ENCODE measurements at places on chromosomes 13 and 19.

- no peak for DNase-seq
Measured at GRCh38 chr13:106467427-106468122, 67.9 kb downstream of the EFNB2 start.

DNA sequence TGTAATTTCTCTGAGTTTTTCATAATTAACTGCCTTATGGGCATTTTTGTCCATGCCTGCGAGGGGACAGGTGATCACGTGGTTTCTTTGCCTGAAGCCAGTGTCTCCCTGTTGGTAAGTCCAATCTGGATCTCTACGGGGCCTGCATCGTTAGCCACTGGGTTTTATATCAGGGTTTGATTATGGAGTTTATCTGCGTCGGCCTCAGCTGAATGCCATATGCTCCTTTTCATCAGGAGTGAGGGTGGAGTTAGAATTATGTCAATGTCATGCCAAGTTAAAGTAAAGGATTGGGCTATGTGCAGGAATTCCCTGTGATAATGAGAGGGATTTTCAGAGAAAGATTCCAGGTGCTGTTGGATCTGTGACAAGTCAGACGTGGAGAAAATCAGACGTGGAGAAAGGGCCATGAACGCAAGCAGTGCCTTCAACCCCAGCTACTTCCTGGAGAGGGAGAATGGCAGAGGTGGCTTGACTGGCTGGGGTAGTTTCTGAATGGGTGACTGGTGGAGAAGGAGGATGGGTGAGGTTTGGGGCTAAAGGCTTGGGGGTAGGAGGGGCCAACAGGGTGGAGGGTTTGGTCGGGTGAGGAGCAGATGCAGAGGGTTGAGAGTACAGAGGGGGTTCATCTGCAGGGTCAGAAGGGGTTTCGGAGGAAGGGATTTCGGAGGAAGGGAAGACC lies 24.3 kb downstream of the TMEM255B start:
- DNase-seq: no peak

DNA sequence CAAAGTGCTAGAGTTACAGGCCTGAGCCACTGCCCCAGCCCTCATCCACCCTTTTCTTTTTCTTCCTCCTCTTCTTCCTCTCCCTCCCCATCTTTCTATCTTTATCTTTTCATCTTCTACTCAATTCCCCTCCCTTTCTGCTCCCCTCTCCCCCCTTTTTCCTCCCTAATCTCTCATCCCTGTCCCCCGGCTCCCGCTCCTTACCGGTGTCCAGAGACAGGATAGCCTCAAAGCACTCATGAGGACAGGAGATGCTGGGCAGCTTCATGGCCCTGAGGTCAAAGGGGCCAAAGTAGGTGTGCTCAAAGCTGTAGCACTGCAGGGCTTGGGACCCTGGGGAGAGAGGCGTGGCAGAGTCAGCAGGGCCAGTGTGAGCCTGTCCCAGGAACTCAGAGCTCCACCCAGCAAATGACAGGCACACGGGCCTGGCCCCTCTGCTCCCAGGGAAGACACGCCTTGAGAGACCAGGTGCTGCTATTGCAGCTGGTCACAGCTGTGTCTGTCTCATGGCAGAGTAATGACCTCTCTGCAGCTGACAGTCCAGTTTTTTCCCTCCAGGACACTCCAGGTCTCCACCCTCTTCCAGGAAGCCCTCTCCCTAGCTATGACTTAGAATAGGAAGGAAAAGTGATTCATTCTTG lies 2.6 kb downstream of the LYPD5 start:
- DNase-seq: peak; percentile 14

DNA sequence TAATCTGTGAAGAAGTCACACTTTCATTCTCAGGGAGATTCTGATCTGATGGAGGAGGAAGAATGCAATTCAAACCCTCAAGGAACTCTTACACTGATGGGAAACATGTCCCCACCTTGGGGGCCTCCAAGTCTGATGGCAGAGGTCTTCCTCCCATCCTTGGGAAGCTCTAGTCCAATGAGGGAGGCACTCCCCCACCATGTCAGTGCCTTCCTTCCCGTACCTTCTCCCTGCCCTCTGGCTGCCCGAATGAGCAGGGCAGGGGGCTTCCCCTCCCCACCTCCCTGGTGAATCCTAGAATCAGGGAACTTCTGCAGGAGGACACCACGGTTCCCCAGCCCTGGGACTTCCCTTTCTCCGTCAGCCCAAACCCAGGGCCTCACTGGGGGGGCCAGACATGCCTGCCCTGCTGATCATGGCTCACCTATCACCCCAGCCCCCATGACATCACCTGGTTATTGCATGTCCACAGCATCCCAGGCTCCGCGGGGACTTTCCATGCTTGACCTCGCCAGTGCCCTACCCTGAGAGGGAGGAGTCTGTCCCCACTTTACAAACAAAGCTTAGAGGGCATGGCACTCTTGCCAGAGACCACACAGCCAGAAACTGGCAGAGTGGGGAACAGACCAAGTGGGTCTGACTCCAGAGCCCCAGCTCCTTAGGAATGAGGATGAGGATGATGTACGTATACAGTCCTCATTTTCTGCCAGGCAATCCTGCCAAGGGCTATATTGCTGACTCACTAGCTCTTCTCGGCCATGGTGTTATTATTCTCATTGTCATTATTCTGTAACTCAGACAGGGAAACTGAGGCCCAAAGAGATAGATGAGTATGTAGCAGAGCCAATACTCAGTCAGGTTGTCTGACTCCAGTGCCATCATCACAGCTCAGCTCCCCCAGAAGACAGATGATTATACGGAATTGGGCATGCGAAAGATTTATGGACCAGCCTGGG lies 9.6 kb upstream of the BCL3 start:
- DNase-seq: peak; percentile 67

- DNase-seq: no peak
Measured at GRCh38 chr13:99691552-99691951, 190.3 kb downstream of the TM9SF2 start.

- peak; percentile 40 for DNase-seq
Measured at GRCh38 chr13:36131222-36131930, at the start of gene DCLK1. TSS of gene DCLK1 (minus strand) at chr13:36131382.

GRCh38 chr13:23050126-23050525 lies 130.7 kb upstream of the SGCG start:
- no peak for DNase-seq

DNA sequence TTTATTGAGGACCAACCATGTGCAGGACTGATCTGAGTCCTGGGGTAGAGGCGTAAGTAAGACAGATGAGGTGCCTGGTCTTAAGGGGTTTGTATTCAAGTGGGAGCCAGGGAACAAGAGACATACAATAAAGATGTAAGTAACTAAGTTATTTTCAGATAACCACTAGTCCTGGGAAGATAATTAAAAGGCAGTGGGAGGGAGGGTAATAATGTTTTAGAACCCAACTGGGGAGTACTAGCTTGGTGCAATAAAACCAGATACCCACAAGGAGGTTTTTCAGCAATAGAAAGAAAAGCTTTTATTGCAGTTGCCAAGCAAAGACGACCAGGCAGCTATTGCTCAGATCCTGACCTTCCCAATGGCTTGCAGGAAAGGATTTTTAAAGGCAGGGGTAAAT lies 893.7 kb downstream of the UQCRFS1 start:
- DNase-seq: no peak

DNA sequence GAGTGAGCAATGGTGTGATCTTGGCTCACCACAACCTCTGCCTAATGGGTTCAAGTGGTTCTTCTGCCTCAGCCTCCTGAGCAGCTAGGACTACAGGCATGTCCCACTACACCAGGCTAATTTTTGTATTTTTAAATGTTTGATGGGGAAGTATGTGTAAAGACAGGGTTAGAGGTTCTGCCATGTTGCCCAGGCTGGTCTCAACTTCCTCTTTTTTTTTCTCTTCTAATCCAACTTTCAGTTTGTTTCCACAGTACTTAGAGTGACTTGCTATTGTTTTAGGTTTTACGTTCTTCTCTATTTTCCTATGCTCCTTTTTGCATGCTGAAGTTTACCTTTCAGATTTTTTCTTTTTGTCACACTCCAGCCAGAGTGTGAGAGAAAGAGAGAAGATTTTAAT lies 1433.0 kb downstream of the UQCRFS1 start:
- no peak for DNase-seq

- no peak for DNase-seq
Measured at GRCh38 chr13:98123176-98123575, 19.7 kb upstream of the FARP1 start.

GRCh38 chr13:91726671-91727070 lies 328.2 kb downstream of the GPC5 start:
- DNase-seq: no peak

DNA sequence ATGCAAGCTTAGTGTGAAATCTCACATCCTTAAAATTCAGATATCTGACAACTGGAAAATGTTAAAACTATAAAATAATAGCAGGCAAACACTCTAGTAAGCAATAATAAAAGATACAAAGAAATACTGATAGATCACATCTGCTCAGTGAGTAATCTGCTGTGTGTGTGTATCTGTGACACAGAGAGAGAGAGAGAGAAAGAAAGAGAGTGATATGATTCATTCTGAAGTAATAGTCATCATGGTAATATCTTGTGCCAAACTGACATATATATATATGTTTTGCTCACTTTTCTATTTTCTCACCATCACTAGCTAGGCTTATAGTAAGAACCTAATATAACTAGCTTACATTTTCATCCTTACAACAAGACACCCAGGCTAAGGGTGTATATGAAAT lies 288.0 kb upstream of the SLITRK6 start:
- DNase-seq: no peak

GRCh38 chr19:44930088-44930487 lies 11.9 kb upstream of the APOC4 start:
- DNase-seq: no peak

DNA sequence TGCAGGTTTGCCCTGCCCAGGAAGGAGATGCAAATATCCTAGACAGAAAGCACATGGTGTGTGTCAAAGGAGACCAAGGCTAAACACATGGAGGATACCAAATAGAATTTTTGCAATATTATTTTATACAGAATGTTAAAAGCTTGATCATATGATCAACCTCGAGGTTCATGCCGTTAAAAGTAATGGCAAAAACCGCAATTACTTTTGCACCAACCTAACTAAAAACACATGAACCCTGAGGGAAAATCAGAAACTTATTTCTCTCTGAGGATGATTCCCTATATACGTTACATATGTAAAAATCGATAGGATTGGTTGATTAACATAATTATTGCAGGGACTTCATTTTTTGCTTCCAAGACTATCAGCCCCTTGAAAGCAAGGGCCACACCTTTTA lies 88.1 kb downstream of the MZT1 start:
- DNase-seq: no peak

GRCh38 chr13:69050696-69051095 lies 1056.9 kb upstream of the ATXN8OS start:
- DNase-seq: no peak

DNA sequence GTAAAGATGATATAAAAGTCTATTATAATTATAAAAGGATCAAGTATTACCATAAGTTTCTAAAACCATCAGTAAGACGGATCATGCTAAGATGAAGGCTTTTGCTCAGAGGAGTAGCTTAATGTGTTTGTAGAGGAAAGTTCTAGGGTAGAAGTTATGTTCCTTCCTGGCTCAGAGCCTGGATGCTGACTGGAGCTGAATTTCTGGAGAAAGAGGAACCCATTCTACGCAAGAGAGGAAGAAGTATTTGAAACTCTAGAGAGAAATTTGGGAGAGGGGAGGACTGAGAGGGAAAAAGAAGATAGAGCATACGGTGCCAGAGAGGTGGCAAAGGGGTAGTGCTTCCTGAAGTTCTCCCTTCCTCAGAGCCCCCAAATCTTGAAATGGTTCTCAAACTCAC lies 51.4 kb upstream of the SGCG start:
- DNase-seq: no peak

- no peak for DNase-seq
Measured at GRCh38 chr13:56975647-56976046, 165.1 kb upstream of the PRR20A start.

GRCh38 chr19:1084024-1084868 lies 10.9 kb downstream of the POLR2E start:
- no peak for DNase-seq
